ENCODE measurements at places on chromosomes 16 and 17.
A peak's percentile ranks its signal among the peaks of the same experiment; 100 is the strongest.

- no peak for DNase-seq
Measured at GRCh38 chr17:705863-706262, 8.8 kb downstream of the VPS53 start.

GRCh38 chr16:85724126-85724879 lies 26.6 kb downstream of the C16orf74 start:
- DNase-seq = no peak

DNA sequence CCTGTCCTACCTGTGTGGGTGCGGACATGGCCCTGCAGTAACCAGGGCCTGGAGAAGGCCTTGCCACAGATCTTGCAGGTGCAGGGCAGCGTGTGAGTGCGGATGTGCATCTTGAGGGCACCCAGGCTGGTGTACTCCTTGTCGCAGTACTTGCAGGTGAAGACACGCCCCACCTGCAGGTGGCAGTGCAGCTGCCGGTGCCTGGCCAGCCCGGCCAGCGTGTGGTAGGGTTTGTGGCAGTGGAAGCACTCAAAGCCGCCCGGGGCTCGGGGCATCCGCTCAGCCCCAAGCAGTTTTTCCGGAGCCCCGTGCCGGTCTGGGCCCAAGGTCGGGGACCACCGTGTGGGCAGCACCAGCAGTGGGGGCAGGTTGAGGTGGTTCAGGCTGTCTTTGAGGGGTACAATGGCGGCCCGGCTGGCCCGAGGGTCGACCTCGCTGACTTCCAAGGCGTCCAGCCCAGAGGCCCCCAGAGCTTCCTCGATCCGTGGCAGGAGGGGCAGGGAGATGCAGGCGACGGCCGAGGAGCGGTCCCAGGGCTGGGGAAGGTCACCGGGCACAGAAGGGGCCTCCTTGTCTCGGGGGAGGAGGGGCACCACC lies 5.1 kb downstream of the SNAI3 start:
- peak; percentile 30 for DNase-seq

DNA sequence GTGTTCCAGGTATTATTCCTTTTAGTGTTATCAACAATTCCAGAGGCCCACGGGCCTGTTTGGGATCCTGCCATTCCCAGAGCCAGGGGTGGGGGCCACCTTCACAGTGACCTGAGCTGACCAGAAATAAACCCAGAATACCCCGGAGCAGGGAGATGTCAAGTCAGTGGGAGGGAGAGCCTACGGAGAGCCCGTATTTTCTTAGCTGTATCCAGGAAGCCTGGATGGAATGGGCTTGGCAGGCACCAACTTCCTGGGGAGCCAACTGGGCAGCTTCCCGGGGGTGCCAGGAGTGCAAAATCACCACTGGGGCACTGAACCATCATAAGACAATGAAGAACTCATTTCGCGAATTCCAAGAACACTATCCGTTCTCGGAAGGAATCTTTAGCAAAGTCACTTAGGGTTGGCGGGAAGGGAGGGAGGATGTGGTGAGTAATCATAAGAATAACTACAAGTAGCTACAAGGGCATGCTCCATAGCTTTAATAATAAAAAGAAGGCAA lies 13.2 kb upstream of the MRTFB start:
- no peak for DNase-seq

DNA sequence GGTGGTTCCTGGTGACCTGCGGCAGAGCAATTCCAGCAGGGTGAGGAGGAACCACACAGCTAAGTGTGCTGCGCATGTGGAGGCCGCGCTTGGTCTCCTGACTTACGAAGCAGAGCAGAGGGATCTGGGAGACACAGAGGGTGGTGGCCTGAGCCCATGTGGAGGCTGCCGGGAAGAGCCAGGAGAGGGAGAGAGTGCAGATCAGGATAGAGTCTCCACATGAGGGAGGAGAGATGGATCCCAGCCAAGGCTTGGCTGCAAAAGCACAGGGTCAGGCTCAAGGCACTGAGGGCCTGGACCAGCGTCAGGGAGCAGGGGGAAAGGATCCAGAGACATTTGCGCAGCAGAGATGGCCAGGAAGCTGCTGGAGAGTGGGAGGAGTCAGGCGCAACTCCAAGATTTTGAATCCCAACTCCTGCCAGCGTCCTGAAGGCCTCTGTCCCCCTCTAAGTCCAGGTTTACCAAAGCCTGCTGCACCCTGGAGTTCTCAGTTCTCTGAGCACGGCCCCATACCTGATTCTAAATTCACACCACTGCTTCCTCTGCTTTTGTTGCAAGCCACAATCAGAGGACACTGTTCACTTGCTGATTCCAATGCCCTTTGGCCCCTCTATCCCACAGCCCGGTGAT lies 11.3 kb upstream of the MLLT6 start:
- DNase-seq = no peak

GRCh38 chr16:83906683-83907082 lies 7.8 kb downstream of the MLYCD start:
- no peak for DNase-seq

DNA sequence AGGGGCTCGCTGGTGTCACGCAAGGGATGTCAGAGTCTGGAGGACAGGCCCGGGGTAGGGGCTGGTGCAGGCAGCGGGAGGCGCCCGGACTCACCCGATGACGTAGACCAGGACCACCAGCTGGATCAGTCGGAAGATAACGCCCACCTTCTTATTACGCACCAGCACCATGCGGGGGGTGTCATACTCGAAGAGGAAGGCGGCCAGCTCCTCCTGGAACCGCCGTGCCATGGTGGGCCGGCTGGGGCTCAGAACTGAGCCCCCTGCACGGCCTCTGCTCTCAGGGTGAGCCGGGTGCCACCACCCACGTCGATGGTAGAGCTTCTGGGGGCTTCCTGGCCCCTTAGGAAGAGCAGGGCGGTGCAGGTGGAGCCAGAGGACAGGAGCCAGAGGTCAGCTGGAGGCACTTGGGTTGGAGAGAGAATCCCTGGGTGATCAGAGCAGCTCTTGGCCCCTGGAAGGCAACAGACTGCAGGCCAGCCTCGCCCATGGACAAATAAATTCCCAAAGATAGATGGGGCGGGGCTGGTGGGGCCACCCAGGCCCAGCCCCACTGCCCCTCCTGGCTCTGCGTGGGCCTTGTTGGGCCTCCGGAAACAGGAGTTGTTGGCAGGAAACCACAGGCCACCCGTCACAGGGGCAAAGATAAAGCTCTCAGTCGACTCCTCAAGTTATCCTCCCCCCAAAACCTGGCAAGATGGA lies at the start of gene P2RX1:
P2RX1 (minus strand) TSS at position 471 of the 702 bp plus-strand sequence; CDS start at position 231, 240 bp downstream.
- DNase-seq = peak; percentile 13

DNA sequence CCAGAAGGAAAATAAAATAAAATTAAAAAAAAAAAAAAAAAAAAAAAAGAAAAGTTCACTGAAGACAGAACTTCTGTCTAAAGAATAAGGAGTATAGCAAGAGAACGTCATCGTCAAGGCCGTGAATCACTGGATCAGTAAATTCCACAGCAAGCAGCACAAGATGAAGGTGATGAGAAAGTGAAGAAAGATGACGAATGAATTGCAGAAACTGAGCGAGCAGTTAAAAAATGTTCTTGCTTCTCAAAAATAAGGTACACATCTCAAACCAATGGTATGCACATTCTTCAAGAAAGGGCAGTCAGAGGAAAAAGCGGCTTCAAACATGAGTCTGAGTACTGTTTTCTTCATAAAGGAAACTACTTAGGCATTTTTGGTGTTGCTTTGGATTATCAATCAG lies 104.7 kb downstream of the SMG6 start:
- DNase-seq = no peak

GRCh38 chr17:42531455-42532354 lies 4.3 kb upstream of the NAGLU start:
- no peak for DNase-seq

GRCh38 chr17:50909765-50910605 lies 43.8 kb upstream of the TOB1 start:
- DNase-seq = peak; percentile 70

DNA sequence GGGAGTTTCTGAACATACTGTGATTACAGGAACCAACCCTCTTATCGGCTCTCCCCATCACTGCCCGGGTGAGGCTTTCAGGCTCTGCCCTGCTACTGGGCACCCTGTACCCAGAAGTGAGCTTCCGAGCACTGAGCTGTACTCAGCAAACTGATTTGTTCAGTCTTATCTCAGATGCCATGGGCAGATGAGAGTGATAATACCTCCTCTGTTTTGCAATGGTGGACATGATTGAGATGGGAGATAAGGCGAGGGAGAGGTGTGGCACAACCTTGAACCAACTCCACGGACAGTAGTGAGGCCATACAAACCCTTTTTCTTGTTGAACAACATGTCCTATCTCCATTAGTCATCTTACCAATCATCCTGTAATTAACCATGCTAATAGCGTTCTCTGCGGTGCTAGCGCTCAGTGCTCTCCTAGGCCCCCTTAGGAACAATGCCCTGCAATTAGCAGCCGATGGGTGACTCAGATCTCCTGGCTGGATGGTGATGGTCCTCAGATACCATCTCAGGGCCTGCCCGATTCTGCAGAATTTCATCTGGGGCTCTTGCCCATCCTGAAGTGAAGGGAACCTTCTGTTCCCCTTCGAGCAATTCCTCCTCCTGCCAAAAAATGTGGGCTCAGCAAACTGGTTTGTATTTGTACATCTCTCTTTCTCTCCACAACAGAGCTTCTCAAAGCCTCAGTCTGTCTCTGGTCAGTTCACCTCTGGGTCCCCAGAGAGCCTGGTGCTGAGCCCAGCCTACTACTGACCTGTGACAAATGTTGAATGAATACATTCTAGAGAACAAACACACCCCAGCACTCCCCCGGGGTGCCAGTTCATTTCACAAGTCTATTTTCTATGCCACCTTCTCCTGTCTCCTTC lies 139.3 kb upstream of the IRX3 start:
- DNase-seq = no peak

DNA sequence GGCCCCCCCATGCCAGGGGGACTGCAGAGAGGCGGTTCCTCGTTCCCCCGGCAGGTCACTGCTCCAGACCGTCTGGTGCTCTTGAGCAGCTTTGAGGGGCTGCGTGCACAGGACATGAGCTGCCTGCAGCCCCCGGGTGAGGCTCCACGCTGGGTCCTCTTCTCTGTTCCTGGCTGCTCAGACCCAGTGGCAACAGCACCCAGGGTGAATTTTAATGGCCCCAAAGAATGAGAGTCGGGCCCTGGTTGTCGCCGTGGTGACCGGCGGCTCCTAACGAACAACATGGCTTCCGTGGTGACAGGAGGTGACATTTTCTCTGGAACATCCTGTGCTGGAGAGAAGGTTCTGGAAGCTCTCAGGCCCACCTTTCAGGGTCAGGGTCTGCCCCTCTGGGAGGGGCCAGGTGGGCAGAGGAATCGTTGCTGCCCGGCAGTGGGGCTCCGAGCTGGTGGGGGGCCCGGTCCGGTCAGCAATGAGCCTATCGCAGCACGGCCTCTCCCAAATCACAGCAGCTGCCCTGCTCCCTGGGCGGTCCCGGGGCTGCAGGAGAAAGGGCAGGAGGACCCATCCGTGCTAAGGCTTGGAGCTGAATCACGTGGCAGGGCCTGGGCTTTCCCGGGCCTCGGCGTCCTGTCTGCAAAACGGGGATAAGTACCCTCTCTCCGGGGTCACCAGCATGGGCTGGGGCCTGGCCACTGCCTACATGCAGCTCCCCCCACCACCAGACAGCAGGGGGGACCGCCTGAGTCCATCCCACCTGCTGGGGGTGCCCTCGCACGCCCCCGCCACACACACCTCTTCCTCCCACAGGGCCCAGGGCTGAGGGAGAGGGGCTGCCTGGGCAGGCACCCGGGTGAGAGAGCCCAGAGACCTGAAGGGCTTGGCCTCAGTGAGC lies 3.4 kb upstream of the C1QTNF8 start:
- no peak for DNase-seq

GRCh38 chr16:78522327-78522726 lies 422.9 kb downstream of the WWOX start:
- no peak for DNase-seq

DNA sequence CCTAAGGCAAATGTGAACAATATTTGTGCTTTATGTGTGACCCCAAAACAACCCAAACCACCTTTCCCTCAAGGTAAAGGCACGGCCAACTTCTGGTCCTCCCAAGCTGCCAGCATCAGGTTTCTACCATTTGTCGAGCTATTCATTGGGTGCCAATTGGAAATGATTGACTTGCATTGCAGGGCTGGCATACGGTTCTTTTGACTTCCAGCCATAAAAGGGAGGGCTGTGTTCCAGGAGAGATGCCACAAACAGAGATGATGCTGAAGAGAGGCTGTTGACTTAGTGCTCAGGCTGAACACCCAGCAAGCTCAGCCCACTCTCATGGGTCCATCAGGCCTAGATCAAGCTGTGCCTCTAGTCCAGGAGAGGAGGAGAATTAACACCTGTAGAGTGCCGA lies 252.4 kb downstream of the GRIN2A start:
- DNase-seq = no peak

DNA sequence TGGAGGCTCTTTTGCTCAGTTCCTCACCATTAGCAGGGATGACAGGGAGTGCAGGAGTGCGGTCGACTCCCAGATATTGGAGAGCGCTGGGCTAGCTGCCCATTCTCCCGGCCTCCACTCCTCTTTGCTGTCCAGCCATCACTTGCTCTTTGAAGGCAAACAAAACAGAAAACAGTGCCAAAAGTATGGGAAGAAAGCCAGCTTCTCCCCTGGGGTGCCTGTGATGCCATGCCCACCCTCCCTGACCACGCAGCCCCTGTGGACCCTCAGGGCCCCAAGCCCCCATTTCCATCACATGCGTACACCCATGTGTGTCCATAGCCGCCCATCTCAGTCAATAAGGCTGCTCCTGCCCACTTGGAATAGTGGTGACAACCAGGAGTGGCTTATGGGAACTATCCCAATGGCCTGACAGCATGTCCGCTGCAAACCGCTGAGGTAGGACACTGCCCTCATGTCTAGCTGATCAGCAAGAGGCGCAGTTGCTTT lies 30.0 kb downstream of the MAPT start:
- no peak for DNase-seq

DNA sequence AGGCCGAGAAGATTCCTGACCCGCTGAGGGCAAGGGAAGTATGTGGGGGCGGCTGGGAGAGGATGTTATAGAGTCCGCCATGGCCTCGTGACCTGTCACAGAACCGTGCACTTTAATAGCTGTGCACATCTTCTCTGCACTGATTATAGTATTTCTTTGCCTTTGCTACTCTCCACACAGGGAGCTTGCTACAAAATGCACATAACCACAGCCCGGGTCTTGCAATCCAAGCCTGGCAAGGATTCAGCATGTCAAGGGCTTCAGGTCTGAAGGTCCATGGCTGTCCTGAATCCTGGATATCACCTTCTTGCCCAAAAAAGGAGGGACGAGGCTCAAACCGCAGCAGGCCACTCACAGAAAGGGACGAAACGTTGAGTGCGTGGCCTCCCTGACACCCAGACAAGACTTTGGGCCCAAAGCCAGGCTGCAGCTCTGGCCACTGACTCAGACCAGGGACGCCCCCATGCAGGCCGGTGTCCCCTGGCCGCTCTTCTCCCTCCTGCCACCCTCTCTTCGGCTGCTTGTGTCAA lies 43.7 kb downstream of the USP22 start:
- no peak for DNase-seq

GRCh38 chr17:78912082-78912481 lies 9.1 kb upstream of the CEP295NL start:
- DNase-seq = no peak

DNA sequence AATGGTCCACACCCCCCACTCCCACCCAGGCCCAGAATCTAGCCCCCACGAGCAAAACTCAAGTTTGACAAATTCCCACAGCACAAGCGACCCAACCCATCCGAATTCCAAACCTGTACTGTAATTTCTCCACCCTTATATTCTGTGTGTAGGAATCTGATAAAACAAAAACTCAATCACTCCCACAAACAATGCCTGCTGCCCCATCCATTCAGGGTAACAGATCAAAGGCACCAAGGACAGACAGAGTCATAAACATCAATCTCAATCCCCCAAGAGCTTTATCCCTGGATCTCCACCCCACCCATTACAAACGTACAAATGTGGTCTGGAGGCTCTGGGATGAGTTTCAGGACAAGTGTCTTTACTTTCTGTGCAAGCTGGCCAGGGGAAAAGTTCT lies 157.8 kb downstream of the AXIN2 start:
- no peak for DNase-seq
